Non-pigmented ciliary epithelial cell (primary cell): ENCODE measurements at places on chromosomes 7 and 10.

GRCh38 chr7:122702872-122703510, at the start of gene RNF148:
Gene RNF148, minus strand, starts transcription at chr7:122702922. Its CDS starts 172 bp downstream, at chr7:122702750.
- DNase-seq = no peak

DNA sequence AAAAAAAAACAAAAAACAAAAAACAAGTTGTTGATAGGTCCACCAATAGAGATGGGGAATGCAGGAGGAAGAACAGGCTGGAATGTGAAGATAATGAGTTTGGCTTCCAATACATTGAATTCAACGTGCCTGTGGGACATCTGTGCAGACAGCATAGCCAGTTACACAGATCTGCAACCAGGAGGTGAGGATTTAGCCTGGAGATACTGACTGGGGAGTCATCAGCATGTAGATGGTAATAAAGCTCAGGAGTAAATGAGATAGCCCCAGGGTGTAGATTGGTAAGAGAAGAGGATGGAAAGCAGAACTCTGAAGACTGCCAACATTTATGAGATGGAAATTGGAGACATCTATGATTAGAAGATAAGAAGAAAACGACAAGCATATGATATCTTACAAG, 4.7 kb upstream of the TRIM8 start:
- no peak for DNase-seq

DNA sequence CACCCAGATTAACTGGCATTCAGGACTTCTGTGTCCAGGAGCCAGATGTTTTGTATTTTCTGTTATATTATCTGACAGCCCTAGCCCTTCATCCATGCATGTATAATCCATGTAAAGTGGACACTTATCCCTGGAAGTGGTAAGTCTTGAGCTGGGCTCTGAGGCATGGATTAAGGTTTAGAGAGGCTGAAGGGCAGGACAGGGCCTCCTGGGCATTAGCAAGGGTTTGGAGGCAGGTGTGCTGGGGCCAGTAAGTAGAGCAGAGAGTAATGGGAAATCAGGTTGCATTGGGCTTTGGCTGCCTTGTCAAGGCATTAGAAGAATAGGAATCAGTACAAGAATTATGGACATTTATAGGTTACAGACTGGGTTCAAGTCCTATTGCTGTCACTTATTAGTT, 138.0 kb downstream of the DYNC1I1 start:
- DNase-seq = no peak

GRCh38 chr10:88028072-88028471, 164.6 kb downstream of the PTEN start:
- no peak for DNase-seq

- no peak for DNase-seq
Observed at GRCh38 chr7:54187886-54188685, 354.1 kb upstream of the VSTM2A start.

DNA sequence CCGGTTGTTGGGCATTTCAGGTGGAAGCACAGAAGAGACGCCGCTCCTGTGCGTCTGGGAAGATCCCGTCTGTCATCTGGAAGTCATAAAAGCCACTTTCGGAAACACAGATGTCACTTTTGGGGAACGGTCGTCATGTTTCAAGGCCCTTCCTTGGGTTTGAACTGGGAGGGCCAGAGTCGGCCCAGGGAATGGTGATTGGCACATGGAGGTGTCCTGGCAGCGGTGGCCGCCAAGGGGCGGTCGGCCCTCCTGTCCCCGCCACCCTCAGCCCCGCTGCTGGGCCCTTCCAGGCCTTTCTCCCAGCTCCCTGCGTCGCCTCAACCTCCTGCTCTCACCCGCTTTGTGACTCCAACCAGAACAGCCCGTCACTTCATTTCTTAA, 115.2 kb upstream of the SFMBT2 start:
- DNase-seq = no peak

GRCh38 chr7:90119178-90119971, 34.9 kb upstream of the STEAP1 start:
- no peak for DNase-seq

DNA sequence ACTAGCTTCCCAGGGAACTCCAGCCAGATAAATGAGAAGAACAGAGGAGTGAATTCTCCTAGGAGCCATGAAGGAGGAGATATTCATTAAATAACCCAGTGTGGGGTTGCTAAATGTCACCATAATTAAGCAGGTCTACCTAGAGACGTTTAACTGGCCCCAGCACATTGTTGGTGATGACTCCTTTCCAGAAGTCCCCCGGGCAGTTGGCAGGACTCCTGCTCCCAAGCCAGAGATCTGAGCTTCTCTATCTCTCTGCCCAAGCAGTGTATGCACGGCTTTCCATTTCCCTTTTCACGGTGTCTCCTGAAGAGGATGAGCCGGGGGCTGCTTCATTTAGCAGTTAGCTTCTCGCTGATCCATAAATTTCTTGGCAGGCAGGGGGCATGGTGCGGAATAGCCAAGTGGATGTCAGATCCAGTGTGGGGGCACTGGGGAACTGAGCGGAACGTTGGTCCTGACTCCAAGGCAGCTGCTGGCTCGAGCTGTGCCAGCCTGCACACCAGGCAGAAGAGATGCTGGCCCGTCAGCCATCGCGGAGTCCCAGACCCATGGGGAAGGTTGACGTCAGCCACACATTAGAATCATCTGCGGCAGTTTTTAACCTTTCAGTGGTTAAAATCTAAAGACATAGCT, 142.0 kb upstream of the NPY start:
- DNase-seq = no peak

GRCh38 chr7:70312336-70312735, 714.1 kb downstream of the AUTS2 start:
- DNase-seq = no peak

- DNase-seq = peak; percentile 36
Observed at GRCh38 chr10:114767101-114767985, 54.2 kb upstream of the FHIP2A start.

DNA sequence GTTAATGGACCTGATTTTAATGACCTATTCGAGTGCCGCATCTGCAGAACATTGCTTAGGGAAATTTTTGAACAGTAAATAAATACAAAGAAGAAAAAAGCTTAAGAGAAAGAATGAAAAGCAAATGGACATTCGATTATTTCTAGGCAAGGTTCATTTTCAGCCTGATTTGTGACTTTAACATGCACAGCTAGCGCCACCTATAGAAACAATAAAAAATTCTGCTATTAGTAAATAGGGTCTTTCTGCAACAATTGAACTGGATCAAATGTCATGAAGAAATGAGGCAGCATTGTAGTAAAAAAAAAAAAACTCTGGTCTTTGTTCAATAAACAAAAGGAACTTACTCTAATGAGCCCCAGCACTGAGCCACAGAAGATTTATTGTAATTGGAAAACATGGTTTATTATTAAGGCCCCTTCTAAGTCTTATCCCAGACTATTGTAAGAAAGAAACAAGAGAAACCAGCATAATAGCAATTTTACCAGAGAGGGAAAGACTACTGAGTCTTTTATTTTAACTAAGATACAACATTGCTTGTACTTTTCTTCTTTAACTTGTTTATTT, 41.4 kb upstream of the GHITM start:
- peak; percentile 5 for DNase-seq
